ENCODE measurements at places on chromosomes 1 and 21.

DNA sequence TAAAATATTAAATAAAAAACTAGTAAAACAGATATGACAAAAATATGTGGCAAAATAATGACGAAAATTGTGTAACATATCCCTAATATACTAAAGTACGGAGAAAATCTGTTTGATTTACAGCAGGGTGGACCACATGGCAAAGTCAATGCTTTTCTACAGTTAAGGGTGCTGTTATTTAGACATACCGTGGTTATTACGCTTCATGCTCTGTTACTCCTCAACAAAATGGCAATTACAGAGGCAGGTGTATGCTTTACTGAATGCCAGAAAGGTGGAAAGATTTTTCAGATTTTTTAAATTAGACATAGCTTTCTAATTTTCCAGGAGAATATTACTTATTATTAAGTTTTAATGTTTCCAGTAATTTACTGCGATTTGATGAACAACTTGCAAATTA, 343.9 kb upstream of the DPYD start:
- DNase-seq = no peak

DNA sequence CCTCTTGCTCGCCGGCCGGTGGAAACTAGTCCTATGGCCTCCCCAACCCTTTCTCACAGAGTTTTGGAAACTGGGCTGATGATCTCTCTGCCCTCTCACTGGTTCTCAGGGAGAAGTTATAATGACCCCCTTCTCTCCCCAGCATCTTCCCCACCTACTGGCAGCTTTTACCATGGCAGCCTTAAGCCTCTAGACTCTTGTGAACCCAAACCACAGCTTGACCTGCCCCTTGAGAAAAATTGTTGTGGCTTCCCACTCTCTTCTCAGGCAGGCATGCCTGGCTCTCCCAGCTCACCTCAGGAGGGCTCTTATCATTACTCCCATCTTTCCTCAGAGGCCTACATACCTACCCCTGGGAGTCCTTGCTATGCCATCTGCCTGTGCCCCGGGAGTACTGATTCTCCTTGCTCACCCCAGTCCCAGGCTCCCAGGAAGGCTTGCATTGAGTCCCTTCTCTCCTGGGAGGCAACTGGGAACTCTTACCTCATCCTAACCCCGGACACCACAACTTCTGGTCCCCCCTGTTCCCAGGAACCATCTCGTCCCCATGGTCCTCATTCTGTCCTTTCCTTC, 1.6 kb downstream of the NSUN4 start:
- DNase-seq = no peak

DNA sequence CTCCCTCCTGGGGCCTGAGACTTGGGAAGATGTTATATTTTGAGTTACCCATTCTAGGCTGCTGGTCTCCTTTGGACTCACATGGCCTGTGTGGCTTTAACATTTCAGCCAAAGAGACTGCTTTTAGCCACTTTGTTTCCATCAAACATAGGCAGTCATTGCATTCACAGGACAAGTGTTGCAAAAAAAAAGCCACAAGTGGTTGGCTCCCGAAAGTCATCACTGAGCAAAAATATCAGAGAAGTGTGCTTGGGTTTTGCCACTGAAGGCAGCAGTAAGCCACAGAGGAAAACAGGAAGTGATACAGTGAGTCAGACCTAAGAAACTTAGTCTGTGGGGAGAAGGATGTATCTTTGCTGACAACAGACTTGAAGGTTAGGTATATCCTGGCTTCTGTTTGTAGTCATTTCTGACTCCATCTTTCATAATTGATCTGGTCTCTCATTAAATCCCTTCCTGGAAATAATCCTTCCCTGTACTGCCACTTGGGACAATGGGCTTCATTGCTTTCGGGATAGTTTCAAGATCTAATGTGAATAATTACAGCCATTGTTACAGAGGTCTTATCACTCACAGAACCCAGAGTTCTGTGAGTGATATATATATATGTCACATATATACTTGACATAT, 80.9 kb downstream of the COLGALT2 start:
- DNase-seq = no peak

DNA sequence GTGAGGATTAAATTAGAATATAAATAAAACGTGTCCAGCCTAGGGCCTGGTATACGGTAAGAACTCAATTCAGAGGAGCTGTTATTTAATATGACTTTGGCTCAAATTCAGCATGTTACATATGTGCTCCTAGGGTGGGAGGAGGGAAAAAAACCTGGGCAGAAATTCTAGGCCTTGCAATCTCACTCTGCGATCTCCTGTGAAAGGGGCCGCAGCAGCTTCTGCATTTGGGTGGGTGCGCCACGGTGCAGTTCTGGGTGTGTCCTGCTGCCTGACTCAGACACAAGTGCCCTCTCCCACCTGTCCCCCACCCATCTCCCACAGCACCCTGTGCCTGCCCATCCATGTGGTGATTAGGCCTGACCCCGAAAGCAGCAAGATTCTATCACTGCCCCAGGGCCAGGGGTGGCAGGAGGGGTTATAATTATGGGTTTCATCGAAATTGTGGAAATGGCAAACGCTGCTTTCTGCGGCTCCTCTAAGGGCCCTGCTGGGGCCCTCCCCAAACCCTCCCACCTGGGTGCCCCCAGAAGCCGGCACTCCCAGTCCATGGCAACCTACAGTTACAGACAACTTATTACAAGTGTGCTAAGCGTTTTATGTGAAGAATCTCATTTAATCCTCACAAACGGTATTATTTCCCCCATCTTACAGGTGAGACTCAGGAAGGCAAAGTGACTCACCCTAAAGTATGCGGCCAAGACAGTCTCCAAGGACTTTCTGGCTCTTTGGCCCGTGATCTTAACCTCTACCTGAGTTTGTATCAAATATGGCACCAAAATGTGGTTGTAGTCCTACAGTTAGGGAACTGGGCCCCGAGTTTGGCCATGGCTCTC, 25.5 kb upstream of the GRHL3 start:
- no peak for DNase-seq

DNA sequence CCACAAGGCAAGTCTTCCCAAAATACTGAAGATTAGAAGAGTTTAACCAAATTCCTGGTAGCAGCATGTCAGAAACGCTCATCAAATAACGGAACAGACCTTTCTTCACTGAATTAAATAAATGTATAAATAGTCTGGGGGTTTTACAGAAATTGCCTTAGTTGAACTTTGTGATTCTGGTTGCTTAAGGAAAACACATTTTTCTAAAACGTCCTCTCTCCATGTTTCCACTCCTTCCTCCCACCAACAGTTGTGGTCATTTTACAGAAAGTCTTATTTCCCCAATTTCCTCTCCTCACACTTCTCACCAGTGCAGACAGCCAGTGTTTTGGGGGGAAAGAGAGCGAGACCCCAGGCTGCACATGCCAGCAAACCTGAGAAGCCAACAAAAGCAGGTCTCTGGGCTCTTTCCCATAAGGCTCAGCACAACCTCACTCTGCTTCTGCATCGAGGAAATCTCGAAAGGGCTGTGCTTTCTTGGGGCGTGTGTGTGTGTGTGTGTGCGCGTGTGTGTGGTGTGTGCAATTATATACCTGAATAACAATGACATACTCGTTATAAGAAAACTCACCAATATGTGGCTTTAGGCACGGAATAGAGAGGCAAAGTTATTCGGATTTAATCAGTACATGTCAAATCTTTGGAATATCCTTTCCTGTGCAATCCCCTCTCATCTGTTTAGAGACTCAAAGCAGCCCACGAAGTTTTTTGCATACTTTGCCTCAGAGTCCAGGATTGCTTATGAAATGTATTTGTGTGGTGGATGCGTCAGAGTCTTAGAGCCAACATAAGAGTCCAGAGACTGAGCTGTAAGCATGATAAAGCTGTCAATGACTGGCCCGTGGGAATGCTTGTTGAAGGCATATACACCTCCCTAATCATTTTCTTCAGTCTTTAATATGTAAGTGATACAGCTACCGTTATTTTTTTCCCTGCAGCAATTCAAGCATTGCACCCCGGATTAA, 2.0 kb downstream of the KCNJ15 start:
- DNase-seq = no peak

GRCh38 chr21:37484535-37485474, 118.2 kb downstream of the DYRK1A start:
- no peak for DNase-seq

GRCh38 chr1:105386489-105386888, 1636.8 kb downstream of the AMY1C start:
- DNase-seq = no peak

GRCh38 chr1:8562881-8563865, 245.3 kb downstream of the SLC45A1 start:
- no peak for DNase-seq
